Brain pericyte (primary cell): ENCODE measurements at places on chromosomes 4 and X.

DNA sequence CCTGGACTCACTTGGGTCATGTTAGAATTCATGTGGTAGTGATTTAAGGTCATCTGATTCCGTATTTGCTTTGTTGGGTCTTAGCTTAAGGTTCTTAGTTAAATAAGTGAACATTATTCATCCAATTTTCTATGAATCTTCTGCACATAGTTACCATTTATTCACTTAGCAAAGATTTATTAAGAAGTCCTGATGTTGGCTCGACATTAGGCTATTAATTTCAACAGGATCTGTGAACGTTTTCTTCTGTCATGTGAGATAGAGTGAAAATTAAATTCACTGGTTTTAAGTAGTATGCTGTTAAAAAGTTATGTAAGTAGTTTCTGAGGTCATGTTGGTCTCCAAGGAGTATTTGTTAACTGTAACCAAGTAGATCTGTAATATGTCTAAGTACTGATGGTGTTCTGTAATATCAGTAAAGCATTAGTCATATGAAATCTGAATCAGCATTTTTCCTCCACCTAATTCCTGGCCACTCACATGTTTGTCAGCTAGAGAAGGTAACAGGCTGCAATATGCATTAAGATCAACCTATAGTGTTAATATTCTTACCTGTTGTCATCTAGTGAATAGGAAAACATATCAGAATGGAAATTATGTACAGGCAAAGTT is 155.6 kb downstream of the PCDH7 start:
- DNase-seq = no peak

DNA sequence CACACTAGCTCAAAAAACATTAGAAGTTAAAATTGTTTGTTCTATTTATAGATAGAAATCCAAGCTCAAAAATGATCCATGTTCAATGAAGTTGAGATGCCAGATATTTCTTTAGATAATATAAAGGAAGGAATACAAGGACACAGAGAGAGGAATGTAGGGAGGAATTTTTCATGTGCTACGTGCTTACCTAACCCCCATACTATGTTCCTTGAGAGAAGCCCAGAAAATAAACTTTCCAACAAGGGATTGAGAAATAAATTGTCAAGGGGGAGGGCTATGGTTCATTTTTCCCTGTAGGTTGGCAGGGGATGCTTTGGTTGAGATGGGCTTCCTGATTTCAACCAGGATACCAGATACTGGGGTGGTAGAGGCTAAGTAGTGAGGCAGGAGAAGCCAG is 15.6 kb upstream of the ADH5 start:
- DNase-seq = no peak

DNA sequence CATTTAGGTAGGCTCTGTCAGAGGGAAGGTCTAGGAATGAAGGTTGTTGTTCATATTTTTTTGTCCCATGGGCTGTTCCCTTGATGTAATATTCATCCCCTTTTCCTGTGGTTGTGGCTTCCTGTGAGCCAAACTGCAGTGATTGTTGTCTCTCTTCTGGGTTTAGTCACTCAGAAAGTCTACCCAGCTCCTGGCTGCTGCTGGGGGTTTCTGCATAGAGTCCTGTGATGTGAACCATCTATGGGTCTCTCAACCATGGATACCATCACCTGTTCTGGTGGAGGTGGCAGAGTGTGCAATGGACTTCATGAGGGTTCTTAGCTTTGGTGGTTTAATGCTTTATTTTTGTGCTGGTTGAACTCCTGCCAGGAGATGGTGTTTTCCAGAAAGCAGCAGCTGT is 122.8 kb downstream of the ZC4H2 start:
- no peak for DNase-seq

DNA sequence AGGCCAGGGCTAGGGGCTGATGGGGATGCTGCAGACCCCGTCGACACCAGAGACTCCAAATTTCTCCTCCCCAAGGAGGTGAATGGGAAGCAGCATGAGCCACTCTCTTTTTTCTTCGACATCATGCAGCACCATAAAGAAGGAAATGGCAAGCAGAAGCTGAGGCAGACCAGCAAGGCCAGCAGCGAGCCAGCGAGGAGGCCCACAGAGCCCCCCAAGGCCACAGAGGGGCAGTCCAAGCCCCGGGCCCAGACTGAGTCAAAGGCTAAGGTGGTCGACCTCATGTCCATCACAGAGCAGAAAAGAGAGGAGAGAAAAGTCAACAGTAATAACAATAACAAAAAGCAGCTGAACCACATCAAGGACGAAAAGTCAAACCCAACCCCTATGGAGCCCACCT is 56.1 kb downstream of the TNIP2 start:
- no peak for DNase-seq

- no peak for DNase-seq
These were observed 26.1 kb downstream of the NUDT6 start for GRCh38 chr4:122896270-122896669.

GRCh38 chrX:18616688-18617406 is 55.1 kb downstream of the RS1 start:
- no peak for DNase-seq

- no peak for DNase-seq
These were observed 41.3 kb upstream of the GRPEL1 start for GRCh38 chr4:7109169-7109568.

DNA sequence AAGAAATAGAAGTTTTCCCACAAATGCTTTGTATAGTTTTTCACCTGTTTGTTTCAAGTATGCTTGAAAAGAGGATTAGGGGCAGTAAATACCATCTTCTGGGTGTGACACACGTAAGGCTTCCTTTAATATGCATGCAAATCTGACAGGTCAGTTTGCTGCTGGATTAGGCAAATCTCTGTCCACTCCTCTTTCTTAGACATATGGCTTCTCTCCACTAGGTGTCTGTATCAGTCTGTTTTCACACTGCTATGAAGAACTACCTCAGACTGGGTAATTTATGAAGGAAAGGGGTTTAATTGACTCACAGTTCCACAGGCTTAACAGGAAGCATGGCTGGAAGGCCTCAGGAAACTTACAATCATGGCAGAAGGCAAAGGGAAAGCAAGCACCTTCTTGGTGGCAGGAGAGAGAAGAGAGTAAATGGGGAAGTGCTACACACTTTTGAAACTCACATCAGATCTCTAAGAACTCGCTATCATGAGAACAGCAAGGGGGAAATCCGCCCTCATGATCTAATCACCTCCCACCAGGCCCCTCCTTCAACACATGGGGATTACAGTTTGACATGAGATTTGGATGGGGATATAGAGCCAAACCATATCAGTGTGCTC is 66.9 kb downstream of the TAB3 start:
- no peak for DNase-seq

DNA sequence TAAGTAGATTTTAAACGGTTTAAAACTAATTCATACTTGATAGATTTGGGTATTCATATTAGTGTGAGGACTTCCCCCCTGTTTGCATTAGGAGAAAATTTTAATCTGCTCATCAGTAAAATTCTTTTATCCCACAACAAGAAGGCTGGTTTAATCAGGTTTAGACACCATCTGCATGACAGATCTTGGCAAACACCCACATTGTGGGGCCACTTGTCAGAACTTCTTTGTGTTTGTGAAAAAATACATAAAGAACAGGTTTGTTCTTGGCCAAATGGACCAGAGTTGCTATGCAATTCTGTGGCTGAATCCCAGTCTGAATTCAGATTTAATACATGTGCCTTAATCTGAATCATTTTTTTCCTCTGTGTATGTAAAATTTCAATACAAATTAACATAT is 121.1 kb downstream of the REPS2 start:
- no peak for DNase-seq

DNA sequence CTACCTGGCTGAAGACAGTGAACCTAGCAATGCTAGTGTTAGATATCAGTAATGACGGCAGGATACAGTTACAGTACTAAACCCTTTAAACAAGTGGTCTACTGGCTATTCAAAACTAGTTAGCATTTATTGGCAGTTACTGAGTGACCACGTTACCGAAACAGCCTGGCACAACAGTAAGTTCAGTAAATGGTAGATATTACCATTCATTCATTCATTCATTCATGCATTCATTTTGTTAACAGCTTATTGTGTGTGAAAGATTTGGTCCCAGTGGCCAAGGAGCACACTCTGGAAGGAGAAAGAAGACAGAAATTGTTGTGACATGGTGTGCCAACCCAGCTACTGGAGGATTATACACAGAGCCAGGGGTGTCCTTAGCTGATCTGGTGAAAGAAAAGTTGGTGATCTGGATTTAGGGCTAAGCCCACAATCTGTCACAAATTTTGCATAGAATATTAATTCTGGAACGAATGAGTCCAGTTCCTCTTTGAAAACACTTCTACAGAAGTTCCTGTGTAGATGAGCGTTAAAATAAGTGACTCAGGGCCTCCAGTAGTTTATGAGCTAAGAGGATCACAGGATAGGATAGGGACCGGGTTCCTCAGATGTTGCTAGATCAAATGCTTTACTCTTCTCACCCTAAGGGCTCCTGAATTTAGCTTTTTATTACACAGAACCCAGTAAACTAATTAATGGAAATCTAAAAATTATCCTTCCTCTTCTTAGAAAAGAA is 179.1 kb downstream of the CBR4 start:
- no peak for DNase-seq

DNA sequence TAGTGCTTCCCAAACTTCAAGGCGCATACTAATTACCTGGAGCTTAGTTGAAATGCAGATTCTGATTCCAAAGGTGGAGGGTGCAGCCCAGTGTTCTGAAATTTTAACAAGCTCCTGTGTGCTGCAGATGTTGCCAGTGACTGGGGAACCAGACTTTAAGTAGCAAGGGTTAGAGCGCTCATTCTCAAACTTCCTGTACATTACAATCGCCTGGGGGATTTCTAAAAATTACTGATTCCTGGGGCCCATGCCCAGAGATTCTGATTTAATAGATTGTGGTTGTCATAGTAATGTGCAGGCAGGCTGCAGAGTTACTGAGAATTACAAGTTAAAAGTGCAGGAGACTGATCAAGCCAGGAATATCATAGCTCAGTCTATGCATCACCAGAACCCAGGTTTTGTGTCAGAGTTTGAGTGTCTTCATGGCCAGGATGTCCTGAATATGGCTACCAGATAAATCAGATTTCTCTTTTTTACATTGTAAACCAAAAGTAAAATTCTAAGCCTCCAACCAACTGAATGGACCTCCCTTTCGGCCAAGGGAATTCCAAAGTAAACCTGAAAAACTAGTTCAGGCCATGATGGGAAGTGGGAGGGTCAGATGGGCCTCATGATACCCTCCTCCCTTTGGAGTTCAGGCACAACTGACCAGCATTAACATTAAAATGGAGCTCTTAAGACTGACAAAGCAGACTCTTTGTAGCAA is 121.6 kb downstream of the ATXN3L start:
- DNase-seq = no peak

DNA sequence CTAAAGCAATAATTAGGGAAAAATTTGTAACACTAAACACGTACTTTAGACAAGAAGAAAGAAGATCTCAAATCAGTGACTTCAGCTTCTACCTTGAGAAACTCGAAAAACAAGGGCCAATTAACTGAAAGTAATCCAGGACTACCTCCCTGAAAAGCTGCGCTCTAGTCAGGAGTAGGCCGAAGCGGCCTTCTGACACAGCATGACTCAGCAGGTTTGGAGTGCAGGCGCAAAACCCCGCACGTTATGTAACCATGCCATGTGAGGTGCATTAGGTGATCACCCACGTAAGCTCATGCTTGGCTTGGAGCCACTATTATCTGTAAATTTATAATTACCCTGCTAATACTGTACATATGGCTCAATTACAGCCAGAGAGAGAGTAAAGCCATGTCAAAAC is 52.8 kb upstream of the CCDC149 start:
- no peak for DNase-seq

- DNase-seq = no peak
These were observed 840.8 kb upstream of the HTR2C start for GRCh38 chrX:113743069-113743468.

DNA sequence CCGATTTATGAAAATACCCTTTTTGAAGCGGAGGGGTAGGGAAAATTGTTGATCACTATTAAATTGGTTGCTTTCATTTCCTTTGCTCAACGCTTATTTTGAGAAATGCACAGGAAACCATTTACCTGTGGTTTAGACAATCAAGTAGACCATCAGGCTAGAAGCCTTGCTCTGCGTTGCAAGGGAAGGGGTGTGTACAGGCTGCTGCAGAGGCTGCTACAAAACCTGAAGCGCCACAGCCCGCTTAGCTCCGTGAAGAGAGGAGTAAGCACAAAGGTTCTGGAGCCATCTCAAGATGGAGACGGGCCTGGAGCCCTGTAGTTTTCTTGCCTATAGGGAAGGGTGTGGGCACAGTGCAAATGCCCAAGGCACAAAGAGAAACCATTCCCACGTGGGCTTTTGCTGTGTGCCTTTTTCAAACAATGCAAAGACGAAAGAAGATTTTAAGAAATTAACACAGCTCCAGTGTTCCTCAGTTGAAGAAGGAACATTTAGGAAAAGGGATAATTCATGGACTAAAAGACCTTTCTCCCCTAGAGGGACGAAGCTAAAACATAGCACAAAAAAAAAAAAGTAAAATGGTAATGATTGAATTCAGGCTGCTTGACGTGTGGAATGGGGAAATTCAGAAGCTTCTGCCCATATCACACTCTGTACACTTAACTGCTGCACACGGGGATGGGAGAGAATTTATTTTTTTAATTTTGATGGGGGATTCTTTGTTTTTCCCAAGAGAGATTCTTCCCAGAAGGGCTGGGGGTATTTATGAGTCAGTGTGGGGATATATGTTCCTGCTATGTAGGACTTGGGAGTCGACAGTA is 3.5 kb downstream of the TMSB4X start:
- no peak for DNase-seq

DNA sequence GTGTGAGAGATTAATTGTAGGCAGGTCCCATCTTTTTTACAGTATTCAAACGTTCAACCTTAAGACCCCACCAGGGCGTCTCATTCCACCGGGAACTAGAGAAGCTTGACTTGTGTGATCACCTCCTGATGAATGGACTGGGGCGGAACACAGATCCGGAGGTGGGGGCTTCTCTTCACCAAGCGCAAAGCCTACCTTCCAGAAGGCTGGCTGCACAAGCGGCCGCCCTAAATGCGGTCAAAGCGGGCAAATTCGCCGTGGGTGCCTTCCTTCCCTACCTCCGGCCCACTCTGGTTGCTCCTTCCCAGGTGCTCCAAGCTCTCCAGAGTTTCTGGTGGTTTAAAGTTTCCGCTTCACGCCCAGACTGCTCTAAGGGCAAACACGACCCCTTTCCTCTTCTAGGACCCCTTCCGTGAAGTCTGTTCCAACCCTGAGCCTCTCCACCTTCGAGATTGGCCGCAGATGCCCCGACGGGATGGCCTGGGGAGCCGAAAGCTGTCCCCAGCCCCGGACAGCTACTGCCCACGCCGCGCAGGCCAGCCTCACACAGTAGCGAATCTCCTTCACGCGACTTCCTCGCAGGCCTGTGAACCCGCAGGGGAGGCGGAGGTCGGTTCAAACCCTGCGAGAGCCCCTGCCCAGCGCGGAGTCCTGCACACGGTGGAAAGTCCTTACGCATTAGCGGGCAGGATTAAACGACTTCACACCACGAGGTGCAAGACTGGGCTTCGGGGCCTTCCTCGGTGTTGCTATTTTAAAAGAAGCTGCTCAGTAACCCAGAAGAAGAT is 1.6 kb upstream of the WWC2 start:
- no peak for DNase-seq

- no peak for DNase-seq
These were observed 4.5 kb downstream of the DTHD1 start for GRCh38 chr4:36285784-36286480.
